T-helper 2 cell treated with Interferon-gamma antibody and Interleukin-4, amounts not matched to agents 5 μg/mL and 100 μg/mL, for 36 hours (primary cell): ENCODE measurements at places on chromosomes 6 and 20.

DNA sequence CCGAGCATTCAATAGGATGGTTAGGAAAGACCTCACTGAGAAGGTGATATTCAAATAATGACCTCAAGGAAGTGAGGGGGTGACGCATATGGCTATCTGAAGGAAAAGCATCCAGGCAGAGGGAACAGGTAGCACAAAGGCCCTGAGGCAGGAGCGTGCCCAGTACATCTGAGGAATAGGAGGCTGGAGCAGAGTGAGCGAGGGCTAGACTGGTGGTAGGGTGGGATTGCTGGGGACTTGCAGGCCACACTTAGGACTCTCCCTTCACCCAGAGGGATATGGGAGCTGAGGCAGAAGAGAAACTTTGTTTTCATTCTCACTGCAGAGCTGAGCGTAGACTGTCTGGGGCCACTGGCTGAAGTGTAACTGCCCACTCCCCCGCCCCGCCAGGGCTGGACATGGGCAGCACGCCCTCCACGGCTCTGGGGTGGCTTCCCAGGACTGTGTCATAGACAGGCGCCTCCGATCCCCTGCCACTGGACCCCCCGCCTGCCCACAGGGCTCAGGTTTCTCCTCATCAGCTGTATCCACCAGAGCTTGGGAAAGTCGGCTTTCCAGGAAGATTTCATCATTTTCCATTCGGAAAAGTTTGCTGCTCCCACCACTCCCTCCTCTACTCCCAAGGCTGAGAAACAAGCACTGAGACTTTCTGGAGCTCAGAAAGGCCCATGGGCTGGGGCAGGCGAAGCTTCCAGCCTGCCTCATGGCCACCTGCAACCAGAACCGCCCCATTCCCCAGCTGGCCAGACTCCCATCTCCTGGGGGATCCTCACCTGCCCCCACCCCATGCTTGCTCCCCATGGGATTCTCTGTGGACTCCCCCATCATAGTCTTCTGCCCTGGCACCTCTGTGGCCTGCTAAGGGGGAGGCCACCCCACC is 142.6 kb downstream of the MRPL14 start:
- H3K27ac ChIP-seq: no peak overlapping the region
- H3K27me3 ChIP-seq: peaks cover 3% of the 10 kb centered on the region
- no peak overlapping the region for H3K4me3 ChIP-seq
- H3K4me1 ChIP-seq: no peaks in the 10 kb centered on the region
- DNase-seq: no peak

DNA sequence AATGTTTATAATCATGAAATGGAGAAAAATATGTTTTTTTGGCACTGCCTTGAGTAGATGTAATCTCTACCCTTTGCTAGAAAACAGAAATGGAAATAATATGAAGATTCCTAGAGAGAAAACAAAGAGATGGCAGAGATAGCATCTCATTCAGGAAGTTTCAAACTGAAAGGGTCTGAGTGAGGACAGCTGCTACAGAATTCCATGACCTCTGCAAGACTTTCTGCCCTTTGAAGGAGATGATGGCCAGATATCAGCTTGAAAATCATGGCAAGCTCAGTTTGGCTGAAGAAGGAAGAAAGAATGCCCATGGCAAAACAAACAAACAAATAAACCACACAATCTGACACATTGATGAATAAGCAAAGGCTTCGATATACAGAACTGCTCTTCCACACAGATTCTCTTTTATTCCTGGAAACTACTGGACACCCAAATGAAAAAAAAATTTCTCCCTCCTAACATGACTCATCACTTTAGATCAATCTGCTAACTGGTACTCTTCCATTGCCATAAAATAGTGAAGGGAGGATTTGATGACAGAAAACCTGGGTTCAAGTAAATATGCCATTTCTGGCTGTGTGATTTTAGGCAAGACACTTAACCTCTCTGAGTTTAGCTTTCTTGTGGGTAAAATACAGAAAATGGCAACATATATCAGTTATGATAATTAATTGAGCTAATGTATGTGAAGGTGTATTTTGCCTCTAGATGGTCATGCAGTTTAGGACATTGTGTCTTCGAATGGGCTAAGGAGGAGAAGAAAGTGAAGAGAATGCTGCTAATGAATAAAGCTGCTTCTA is 105.9 kb upstream of the SPACA1 start:
- H3K27me3 ChIP-seq: peaks cover 30% of the 10 kb centered on the region
- H3K4me1 ChIP-seq: no peaks in the 10 kb centered on the region
- H3K27ac ChIP-seq: no peak overlapping the region
- no peak overlapping the region for H3K4me3 ChIP-seq

DNA sequence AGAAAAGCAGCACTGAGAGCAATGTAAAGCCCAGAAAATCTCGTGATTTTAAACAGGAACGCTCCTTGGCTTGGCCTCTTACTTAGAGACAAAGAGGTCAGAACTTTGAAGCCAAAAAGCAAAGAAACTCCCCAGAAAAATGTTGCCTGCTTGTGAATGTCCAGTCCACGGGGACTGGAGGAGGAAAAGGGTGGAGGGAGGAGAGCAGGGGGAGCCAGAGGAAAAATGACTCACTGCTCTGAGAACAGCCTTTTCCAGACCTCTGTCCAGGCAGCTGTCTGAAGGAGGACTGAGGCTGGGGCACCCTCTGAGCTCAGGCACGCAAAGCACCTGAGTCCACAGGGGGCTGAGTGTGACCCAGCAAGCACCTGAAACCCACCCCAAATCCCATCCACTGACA is 64.7 kb downstream of the TRAM2 start:
- H3K36me3 ChIP-seq: peaks cover 24% of the 10 kb centered on the region
- no peak overlapping the region for H3K27ac ChIP-seq
- no peak overlapping the region for H3K4me3 ChIP-seq
- H3K4me1 ChIP-seq: peaks cover 13% of the 10 kb centered on the region
- no peak for DNase-seq
- H3K27me3 ChIP-seq: no peaks in the 10 kb centered on the region

GRCh38 chr6:679282-679681 is 13.7 kb downstream of the EXOC2 start:
- DNase-seq: no peak
- H3K27me3 ChIP-seq: no peaks in the 10 kb centered on the region
- H3K4me3 ChIP-seq: no peak overlapping the region
- peaks cover 33% of the 10 kb centered on the region for H3K4me1 ChIP-seq

DNA sequence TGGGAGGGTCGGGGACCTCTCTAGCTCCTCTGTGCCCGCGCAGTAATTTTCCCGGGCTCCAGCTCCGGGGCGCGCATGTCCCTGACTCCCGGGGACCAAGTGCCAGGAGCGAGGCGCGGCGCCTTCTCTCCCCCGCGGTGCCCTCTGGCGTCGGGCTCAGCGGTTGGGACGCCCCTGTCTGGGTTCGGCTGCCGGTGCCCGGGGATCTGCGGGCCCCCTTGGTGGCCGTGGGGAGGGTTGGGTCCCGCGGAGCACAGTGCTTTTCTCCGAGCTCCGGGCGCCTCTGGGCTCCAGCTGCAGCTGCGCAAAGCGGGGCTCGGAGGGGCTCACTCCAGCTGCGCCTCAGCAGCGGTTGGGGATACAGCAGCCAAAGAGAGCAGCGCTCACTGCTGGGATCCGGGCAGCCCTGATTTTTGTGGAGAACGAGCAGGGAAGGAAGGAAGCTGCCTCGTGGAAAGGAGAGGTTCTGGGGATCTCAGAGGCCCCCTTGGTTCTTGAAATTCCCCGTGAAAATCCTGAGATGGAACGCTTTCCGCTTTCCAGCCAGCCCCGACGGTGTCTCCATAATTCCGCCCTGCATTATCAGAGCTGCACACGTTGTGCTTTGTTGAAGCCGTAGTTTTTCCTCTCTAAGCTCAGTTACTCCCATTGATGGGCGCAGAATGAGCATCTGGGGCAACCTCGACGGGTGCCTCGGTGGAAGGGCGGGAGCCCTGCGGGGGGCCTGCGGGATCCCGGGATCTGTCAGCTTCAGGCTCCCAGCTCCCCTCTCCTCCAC is 861 bp downstream of the PPP1R14C start:
- peaks cover 8% of the 10 kb centered on the region for H3K4me1 ChIP-seq
- DNase-seq: no peak
- no peak overlapping the region for H3K27ac ChIP-seq
